ENCODE measurements at places on chromosomes 3 and 15.

- no peak for DNase-seq
These were observed 42.9 kb downstream of the RLBP1 start for GRCh38 chr15:89178307-89178977.

DNA sequence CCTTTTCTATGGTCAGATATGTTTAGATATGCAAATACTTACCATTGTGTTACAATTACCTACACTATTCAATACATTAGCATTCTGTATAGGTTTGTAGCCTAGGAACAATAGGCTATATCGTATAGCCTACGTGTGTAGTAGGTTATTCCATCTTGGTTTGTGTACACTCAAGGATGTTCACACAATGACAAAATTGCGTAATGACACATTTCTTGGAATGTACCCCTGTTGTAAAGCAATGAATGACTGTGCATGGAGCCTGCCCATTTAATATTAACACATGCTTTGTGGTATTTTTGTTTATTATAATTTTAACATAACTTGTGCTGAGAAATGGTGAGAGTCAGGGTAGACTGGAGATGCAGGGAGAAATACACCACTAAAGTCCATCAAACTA, 154.9 kb downstream of the LEKR1 start:
- DNase-seq: no peak

GRCh38 chr3:38728008-38728407, 78.5 kb upstream of the SCN5A start:
- no peak for DNase-seq

GRCh38 chr3:128878556-128879124, 780 bp upstream of the ACAD9 start:
- DNase-seq: peak; percentile 46

DNA sequence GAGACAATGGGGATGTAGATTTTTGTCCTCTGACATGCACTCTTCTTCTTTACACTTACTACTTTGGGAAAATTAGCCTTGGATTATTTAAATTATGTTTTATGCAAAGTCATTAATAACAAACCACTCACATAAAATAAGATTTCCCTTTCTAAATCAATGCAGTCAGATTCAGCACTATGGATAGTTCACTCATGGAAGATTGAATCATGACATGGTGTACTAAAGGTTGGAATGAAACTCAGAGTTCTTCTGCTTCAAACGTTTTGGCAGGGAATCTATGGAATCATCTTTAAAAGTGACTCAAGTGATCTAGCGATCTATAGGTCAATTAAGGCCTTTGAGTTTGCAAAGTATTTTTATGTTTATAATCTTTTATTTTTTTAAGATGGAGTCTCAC, 154.3 kb downstream of the KCNMB2 start:
- no peak for DNase-seq

GRCh38 chr15:73246898-73247297, 121.9 kb downstream of the HCN4 start:
- no peak for DNase-seq

DNA sequence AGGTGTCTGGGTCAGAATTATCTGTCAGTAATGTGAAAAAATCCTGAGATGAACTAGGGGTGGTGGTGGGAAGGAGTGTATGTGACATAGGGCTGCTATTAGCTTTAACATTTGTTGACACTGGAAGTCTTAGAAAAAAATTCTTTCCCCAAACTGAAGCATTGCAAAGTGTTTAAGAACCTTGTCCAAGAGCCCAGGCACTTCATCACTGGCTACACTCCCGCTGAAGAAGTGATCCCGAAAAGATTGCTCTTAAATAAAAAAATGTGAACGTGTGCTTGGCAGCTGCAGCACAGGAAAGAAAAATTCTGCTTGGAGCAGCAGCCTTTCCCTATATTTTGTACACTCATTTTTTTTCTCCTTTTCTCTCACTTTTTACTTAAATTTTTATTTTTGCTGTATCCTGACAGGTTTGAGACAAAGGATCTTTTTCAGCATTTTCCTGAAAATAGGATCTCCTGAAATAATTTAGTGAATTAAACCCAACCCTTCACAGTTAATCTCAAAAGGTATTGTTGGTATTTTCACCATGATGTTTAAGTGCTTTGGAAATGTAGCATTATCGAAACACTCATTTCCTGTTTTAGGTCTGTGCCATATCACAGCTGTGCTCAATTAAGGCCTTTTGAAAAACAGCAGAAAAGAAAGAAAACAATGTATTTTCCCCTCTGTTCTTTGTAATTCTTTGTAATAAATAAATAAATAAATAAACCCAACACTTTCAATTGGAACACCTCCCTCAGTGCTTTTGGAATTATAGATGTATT, 477.6 kb downstream of the ZNF385D start:
- no peak for DNase-seq

DNA sequence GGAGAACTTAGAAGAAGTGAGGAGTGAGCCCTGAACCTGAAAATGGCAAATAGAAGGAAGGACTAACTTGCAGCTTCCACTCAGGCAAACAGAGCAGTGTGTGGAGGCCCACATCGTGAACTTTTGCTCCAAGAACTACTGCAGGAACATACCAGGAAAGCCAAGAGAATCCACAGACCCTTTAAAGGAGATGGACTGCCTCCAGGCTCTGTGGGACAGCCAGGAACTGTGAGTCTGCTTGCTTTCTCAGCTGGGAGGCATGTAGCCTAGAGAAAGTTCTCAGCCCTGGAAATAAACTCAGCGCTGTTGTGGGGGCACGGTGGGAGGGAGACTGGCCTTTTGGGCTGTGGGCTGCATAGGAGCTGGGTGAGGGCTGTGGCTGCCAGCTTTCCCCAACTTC, 93.0 kb downstream of the SNRK start:
- DNase-seq: peak; percentile 8

GRCh38 chr3:66490214-66490613, 10.6 kb downstream of the LRIG1 start:
- DNase-seq: no peak

DNA sequence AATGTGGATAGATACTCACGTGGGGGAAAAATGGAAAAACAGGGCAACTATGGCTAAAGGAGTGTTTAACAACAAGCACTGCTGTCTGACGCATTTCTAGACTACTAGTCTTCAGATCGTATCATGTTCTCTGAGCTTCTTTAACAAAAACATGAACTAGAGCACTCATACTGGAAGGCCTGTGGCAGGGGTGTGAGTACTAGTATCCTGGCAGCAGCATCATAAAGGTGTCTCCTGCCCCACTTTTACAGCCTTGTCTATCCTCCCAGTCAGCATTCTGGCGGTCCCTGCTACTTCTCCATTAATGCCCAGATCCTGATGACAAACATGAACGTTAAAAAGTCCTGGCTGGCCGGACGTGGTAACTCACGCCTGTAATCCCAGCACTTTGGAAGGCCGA, 4.0 kb downstream of the FMN1 start:
- no peak for DNase-seq

DNA sequence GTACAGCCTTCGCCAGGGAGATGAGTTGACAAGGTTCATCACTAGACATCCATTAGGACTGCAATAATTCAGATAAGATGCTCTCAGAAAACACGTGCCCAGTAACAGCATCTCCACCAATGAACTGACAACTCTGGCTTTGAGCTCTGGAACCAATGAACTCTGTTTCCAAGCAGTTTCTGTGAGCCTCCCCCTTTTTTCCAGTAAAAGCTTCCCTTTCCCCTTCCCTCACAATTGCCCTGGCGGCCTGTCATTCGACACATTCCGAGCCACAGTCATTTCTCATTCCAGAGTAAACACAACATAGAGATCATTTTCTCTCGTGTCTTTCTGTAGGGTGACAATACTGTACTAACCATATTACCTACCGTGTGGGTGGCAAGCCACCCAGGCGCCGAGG, 3.6 kb downstream of the PLA2G4D start:
- DNase-seq: no peak

DNA sequence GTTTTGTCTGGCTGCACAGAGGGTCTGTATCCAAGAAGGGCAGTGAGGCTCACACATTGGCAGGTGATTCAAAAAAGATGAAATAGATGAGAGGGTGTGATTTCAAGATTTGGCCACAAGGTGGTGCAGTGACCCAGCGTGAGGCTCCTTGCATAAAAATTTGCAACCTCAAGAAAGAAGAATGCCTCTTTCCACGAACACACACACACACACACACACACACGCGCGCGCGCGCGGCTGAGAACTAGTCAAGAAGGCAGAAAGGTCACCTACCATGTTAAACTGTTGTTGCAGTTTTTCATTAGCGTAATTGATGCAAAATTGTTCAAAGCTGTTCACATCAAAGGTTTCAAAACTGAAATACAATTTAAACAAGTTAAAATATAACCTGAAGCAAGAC, 39.2 kb downstream of the MYO5C start:
- peak; percentile 38 for DNase-seq

DNA sequence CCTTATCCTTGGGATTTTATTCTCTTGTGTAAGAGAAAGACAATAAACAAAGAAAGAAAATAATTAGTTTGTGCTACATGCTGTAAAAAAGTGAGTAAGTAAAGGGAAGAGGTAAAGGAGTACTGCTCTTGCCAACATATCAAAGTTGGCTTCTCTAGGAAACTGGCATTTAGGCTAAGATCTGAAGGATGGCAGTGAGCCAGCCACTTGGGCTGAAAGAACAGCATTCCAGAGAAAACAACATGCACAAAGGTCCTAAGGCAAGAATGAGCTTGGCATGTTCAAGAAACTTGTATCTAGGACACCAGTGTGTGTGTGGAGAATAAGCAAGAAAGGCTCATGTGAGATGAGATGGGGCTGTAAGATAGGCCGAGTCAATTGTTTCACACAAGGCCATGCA, 245.5 kb upstream of the MANF start:
- DNase-seq: no peak

GRCh38 chr3:166444336-166444735, 607.1 kb upstream of the BCHE start:
- DNase-seq: no peak

DNA sequence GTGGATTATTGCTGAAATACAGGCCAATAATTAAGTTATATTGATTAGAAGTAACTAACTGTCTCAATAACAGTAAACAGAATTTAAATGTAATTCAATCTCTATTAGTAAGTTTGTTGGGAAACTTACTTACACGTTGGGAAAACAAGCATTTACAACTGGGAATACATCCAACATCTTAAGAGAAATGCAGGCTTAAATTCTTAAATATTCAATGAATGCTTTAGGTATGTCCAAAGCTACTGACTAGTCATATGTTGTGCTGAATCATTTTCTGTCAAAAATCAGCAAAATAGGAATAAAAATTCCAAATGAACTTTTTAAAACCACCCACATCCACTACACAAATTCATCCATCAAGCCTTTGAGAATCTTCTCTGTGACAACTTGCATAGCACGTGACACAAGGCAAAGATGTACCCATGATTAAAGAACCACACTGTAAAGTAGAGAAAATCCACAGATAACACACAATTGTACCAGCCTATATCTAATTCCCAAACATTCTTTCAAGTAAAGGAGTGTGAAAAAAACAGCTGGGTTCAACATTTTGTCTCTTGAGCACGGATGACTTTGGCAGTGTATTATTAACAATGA, 60.0 kb downstream of the NMNAT3 start:
- no peak for DNase-seq

GRCh38 chr3:103047640-103048039, 612.8 kb downstream of the ZPLD1 start:
- DNase-seq: no peak

GRCh38 chr3:55923626-55924025, 436.5 kb upstream of the WNT5A start:
- no peak for DNase-seq

DNA sequence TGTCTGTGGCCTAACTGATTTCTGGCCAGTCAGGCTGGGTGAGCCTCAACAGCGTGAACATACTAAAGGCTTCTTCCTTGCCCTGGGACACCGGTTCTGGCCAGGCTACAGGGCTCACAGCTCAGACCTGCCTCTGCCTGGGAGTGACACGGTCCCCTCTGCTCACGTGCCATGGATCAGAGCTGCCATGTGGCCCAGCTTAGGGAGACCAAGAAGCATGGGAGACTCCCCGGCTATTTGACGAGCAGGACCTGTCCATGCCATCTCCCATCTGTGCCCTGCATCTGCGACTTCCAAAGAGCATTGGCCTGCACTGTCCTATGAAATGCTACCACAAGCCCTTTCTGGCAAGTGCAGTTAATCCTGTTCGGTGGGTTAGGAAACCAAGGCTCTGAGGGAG, 57.4 kb downstream of the APBA2 start:
- DNase-seq: no peak

GRCh38 chr3:41464401-41464800, 265.1 kb downstream of the CTNNB1 start:
- no peak for DNase-seq

- DNase-seq: no peak
These were observed 11.6 kb downstream of the CLCN2 start for GRCh38 chr3:184349563-184350470.

GRCh38 chr3:190119461-190120268, 1.0 kb downstream of the P3H2 start:
- DNase-seq: no peak

DNA sequence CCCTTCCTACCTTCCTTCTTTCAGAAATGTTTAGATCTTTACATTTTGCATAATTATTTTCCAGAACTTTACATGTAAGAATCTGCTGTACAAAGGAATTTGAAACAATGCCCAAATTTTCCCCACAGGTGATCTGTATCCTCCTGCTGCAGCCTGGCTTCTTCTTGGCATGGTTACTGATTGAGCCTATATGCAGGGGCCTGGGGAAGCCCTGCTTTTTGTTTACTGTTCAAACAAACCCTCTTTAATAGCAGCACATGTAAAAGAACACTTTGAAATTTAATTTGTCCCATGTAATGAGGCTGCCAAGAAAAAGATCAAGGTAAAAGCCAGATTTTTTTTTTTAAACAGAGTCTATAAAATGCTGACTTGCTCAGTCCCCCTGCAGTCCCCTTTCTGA, 432.2 kb downstream of the TUSC7 start:
- DNase-seq: no peak

DNA sequence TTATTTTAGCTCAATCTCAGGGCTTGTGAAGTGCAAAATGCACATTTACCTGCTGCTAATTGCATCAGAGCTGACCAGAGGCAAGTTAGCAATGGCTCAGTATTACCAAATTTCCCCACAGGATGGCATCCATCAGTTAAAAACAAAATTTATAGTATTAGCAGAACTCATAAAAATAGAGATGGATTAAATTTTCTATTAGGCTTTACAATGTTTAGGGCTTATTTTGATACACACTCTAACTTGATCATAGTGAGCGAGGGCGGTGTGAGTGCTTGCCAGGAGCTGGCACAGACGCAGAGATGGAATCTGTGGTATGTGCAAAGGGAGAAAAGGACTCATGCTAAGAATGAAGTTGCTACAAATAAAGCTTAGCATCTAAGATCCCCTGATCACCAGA, 241.0 kb downstream of the NSUN3 start:
- no peak for DNase-seq

GRCh38 chr15:42621386-42621785, 46.0 kb downstream of the STARD9 start:
- no peak for DNase-seq

- DNase-seq: no peak
These were observed 3.1 kb downstream of the THSD4 start for GRCh38 chr15:71118345-71118744.
